ENCODE measurements at places on chromosomes 1 and 21. TPM values are rescaled to one million over a fixed set of nuclear protein-coding genes. Genes with fewer than 3 reads are reported as not detected.

- no peak for DNase-seq
These were observed 58.0 kb downstream of the CLIC6 start for GRCh38 chr21:34726627-34727337.

DNA sequence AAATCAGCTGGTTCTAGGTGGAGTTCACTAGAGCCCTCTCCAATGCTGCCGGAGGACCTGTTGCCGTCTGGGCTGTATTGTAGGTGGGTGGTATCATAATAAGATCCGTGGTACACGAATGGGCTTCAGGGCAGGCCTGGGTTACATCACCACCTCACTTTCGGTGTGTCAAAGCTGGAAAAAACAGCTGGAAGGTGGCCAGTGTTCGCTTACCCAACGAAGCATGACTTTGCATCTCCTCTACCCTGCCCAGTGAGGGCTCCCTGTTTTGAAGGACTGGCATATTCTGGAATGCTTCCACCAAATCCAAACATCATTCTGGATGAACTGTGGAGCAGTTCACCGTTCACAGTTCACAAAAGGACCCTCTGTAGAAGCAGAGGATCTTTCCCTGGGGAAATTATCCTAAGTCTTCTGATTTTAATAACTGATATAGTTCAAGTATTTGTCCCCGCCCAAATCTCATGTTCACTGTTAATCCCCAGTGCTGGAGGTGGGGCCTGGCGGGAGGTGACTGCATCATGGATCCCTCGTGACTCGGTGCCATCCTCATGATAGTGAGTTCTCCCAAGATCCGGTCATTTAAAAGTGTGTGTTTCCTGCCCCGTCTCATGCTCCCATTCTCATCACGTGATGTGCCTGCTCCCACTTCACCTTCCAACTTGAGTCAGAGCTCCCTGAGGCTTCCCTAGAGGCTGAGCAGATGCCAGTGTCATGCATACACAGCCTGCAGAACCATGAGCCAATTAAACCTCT lies 429.0 kb downstream of the KIF26B start:
- DNase-seq, result peak; percentile 43

- no peak for DNase-seq
These were observed 1.8 kb upstream of the ELAPOR1 start for GRCh38 chr1:109112056-109112651.

DNA sequence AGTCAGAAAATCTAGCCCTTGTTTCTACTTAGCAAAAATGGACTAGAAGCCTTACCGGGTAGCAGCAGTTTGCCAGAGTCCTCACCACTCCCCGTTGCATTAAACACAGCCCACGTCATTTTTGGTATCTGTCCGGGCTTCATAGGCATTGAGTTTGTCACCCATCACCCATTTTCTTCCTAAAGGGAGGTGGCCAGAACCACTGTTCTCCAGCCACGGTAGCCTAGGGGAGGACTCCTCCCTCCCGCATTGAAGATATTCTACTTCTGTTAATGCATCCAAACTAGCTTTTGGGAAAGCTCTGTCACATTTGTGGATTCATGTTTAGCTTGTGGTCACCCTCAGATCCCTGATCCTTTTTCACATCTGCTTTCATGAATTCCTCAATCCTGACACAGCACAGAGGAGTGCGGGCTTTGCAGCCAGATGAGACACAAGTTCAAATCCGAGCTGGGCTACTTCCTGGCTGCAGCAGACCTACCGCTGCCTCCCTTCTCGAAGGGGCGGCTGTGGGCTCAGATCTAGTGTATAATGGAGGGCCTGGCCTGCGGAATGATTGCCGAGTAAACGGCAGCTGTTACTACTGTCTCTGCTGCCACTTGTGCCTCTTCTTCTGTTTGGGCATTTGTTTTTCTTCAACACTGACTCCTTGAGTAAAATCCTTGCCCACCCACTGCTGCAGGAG lies 63.2 kb upstream of the EFHD2 start:
- DNase-seq, result no peak

- no peak for DNase-seq
These were observed 40.1 kb downstream of the MAST2 start for GRCh38 chr1:45843474-45843905.

DNA sequence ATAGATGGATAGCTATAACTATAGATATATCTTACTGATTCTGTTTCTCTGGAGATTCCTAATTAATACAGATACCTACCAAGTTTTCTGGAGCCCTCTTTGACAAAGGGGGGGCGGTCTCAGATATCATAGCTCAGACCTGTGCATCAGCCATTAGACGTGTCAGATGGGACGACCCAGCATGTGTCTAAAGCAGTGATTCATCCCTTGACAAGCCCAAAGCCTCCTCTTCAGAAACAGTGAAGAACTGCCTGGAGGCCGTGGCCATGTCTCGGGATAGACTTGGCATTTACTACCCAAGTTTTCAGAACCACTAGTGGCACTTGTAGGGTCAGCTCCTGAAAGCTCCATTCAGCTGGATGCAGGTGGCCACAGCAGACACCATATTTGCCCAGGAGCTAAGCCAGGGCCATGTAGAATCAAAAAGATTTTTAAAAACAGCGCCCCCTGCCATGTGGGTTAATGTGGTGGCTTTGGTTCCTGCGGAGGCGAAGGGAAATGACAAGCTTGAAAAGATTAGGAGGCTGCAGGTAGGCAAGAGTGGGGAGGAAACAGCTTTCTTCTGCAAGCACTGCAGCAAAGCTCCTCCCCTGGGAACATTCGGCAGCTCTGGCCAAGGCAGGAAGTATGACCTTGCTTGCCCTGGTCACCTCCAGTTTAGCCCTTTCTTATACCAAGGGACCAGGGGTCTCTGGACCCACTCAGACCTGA lies 82.2 kb downstream of the FBXO2 start:
- DNase-seq, result peak; percentile 6

DNA sequence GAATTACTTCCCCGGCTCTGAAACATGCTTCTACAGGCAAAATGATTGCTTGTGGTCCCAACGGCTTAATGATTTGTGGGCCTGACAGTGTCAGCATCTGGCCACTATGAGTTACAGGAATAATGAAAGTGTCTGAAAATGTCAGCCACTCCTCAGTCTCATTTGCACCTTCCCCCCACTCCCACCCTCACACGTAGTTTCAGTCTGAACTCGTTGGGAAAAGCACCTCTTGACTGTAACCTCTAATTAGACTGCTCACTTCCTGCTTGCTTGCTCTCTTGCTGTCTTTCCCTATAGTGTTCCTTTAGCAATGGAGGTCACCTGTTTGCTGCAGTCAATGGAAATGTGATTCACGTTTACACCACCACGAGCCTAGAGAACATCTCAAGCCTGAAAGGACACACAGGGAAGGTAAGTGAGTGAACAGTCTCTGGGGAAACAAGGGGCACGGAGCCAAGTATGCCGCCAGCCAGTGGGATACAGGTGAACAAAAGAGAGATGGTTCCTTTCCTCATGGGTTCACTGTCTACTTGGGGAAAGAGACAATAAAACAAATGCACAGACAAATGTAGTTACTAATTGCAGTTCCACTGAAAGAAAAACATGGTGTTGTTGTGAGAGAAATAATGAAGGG lies 27.1 kb downstream of the CFAP57 start:
- no peak for DNase-seq

- DNase-seq, result no peak
These were observed 300.0 kb downstream of the CHRM3 start for GRCh38 chr1:239686386-239686785.

DNA sequence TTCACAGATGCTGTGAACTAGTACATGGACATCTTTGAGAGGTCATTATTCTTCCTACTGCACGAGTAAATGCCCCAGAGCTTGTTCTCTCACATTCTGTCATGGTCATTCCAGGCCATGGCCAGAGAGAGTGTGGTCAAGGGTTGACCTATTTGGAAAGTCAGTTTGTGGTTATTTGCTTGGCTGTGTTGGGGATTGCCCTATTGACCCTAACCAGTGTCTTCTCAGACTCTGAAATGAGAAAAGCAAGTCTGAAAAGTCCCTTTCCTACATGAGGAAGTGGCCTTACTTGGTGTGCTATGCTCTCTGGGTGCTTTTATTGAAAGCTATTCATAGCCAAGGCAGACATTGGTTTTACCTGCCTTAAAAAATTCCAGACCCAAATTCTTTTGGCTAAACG lies 26.6 kb downstream of the CLIC6 start:
- DNase-seq, result no peak

DNA sequence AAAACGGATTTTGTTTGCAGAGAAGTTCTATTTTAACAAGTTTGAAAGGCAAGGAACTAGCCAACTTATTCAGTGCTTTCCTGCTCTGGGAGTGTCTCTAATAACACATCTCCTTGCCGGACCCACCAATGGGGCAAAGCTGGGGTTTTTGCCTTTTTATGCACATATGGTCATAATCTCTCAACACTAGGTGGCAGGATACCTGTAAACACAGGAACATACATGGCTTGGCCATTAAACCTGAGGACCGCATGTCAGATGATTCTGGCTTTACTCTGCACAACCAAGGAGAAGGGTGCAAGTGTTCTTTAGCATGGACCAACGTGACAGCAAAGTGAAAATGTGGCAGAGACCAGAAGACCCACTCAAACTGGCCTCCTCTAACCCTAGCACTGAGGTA lies 4.9 kb downstream of the TMEM9 start:
- no peak for DNase-seq

DNA sequence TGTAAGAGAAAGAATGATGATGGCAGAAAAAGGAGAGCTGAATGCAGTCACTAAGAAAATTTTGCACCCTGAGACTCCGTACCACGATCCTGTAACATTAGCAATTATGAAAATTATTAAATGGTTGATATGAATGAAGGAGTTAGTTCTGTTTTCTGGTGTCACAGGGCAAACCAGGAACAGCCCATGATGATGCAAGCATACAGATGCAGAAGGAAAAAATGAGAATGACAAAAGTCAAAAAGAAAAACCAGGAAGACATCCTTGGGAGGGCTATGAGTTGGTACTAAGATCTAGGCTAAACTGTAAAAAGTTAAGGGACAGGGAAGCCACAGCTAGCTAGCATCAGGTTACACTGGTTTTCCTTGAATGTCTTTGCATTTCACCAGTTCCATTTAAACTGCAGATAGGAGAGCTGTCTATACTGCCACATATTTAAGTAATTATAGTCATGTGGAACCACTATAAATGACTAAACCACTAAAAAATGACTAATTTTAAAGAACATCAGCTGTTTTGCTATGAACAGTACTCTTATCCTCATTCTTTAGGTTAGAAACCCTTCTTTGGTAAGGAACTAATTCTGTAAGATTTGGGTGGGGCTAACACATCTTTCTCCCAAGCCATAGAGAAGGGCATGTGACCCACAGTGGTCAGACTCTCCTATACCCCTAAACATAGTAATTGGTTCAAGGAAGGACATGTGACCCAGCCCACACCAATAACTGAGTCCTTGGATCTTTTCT lies 11.4 kb downstream of the DOCK7 start:
- DNase-seq, result no peak

DNA sequence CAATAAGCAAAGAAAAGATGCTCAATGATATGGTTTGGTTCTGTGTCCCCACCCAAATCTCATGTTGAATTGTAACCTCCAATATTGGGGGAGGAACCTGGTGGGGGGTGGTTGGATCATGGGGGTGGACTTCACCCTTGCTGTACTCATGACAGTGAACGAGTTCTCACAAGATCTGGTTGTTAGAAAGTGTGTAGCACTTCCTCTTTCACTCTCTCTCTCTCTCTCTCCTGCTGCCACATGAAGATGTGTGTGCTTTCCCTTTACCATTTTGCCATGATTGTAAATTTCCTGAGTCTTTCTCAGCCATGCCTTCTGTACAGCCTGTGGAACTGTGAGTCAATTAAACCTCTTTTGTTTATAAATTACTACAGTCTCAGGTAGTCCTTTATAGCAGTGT lies 248.4 kb downstream of the HHIPL2 start:
- DNase-seq, result no peak

DNA sequence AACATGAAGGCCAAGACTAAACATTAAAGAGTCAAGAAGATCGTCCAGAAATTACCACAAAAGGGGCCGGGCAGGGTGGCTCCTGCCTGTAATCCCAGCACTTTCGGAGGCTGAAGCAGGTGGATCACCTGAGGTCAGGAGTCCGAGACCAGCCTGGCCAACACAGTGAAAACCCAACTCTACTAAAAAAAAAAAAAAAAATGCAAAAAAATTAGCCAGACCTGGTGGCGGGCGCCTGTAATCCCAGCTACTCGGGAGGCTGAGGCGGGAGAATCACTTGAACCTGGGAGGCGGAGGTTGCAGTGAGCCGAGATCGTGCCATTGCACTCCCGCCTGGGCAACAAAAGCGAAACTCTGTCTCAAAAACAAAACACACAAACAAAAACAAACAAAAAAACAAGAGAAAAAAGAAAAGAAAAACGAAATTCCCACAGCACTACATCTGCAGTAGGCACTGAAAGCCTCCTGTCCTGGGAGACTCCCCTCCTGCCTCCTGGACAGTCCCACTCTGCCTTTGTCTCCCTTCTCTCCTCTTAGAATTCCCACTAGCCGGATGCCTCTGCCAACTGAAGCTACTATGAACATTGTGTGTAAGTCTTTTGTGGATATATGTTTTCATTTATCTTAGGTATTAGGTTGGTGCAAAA lies 17.7 kb upstream of the RIPK4 start:
- no peak for DNase-seq

GRCh38 chr1:44134071-44134920 lies 7.1 kb downstream of the KLF18 start:
- DNase-seq, result no peak

GRCh38 chr1:119285482-119285881 lies 83.1 kb upstream of the HAO2 start:
- DNase-seq, result peak; percentile 44

DNA sequence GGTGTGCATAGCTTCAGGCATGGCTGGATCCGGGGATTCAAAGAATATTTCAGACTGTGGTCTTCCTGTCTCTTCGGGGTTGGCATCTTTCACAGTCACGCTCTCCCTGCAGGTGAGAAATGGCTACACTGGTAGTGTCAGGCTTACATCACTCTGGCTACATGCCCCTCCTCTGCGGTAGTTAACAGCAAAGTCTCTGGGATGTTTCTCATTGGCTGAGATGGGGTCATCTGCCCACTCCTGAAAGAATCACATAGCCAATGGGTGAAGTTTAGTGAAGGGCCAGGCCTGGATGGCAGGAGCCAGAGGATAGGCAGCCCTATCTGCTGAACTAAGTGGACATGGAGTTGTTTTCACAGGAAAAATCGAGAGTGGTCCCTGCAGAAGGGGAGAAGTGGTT lies 356.5 kb downstream of the MATN1 start:
- DNase-seq, result no peak

GRCh38 chr1:18285538-18285924 lies 177.9 kb downstream of the IGSF21 start:
- DNase-seq, result no peak

The NOS1AP gene
- 3.7 TPM for total RNA-seq

The FCMR gene
- 5.2 TPM for total RNA-seq

The PARK7 gene
- 149 TPM for total RNA-seq

The KIF17 gene
- not detected for total RNA-seq

The EPHX1 gene
- 42.6 TPM for total RNA-seq

The LINGO4 gene
- total RNA-seq, result not detected

The ACTA1 gene
- not detected for total RNA-seq

The TAS1R2 gene
- not detected for total RNA-seq

Measured in stomach (tissue), 19 donors.